ENCODE measurements at places on chromosomes 2 and 18.

- no peak for DNase-seq
Measured at GRCh38 chr18:31512203-31512764, 14.3 kb downstream of the DSG2 start.

DNA sequence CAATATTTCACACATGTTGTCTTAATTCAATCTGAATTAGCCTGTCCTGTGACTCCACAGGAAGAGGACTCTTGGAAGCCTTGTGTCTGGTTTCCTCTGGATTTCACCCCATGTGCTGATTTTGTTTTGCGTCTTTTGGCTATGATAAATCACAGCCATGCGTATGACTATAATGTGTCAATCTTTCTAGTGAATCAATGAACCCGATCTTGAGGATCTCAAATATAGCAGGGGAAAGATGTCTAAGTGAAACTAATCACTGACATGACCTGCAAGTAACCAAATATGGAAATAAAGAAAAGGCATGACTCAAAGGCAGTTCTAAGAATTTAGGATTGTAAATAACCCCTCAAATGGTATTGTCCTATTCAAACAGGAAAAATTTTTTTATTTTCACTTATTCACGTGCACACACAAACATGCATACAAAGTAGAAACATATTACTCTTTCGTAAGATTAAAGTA, 8.2 kb downstream of the WDFY1 start:
- DNase-seq: no peak

- no peak for DNase-seq
Measured at GRCh38 chr2:199092419-199092818, 365.3 kb downstream of the SATB2 start.

DNA sequence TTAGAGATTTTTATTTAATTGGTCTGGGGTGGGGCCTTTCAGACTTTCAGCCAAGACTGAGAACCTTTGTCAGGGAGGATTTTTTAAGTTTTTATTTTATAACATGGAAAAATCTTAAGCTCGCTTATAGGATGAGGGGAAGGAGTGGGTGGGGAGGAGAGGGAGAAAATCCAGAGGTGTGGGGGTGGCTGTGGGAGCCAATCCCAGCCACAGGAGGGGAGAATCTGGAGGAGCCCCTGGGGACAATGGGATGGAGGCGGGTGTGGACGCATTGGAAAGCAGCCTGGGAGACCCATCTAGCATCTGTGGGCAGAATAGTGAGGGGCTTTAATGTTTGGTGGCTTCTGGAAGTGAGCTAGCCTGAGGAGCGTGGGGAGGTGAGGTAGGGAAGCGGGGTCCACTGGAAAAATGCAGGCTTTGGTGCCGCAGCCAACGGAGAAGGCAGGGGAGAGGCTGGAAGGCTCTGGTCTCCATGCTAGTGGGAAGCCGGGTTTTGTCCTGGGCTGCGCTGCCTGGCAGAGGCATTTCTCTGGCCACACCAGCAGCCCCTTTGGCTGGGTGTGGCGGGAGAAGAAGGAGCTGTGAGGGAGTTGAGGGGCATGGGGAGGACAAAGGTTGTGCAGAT, 11.5 kb upstream of the INPP5D start:
- no peak for DNase-seq

DNA sequence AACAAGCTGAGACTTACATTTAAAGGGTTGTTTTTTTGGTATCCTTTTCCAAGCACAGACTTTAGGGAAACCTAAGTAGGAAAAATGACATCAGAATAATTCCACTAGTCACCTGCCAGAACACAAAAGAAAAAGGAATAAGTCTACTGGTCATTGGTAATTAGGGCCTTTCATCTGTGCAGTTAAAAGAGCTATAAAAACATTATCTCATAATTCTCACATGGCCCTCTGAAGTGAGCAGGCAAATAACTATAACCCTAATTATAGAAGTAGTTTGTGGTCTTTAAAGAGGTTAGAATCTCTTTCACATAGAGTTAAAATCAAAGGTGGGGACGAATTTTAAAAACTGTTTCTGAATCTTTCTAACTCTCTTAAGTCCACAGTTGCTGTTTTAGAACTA, 111.1 kb upstream of the B3GNT2 start:
- no peak for DNase-seq

GRCh38 chr2:34069604-34070003, 470.5 kb upstream of the FAM98A start:
- DNase-seq: no peak

DNA sequence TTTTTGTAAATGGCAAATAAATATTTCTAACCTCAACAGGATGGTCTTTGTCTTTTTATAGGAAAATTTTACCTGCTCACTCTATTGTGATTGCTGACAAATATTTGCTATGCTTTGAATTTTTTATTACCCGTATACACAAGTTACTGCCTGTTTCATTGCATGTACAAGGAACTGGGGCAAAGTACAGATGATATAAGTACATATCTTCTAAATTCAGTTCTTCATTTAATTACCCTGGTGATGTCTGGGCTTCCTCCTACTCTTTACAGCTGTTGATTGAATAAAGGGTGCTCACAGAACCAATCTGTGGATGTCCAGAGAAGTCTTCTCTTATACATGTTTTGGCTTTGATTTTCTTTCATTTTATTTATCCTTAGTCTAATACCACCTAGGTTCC, 26.5 kb downstream of the KCNE4 start:
- no peak for DNase-seq

GRCh38 chr2:180753809-180754761, 226.3 kb upstream of the UBE2E3 start:
- no peak for DNase-seq

DNA sequence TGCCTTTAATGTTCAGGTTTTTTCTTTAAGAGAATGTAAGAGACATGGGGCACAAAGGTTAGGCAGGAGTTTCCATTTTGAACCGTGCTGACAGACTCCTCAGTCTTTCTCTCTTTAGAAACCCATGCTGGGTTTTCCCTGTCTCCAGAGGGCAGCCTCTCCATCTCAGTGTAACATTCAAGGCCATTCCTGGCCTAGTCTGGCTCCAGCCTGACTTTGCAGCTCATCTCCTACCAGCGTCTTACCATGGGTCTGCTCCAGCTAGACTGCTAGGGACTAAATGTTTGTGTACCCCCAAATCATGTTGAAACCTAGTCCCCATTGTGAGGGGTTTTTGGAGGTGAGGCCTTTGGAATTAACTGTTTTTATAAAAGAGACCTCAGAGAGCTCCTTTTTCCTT, 9.8 kb upstream of the CLIP4 start:
- no peak for DNase-seq

- no peak for DNase-seq
Measured at GRCh38 chr2:85340034-85340892, 12.5 kb upstream of the TGOLN2 start.

DNA sequence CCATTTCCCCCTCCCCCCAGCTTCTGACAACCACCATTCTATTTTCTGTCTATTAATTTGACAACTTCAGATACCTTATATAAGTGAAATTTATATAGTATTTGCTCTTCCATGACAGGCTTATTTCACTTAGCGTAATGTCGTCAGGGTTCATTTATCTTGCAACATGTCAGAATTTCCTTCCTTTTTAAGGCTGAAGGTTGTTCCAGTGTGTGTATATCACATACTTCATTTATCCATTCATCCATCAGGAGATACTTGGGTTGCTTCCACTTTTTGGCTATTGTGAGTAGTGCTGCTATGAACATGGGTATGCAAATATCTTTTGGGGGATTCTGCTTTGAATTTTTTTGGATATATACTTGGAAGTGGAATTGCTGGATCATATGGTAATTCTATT, 7.4 kb downstream of the BCL2L11 start:
- no peak for DNase-seq

GRCh38 chr2:114937366-114937930, 495.0 kb downstream of the DPP10 start:
- DNase-seq: no peak

GRCh38 chr18:2774669-2775068, 72.1 kb upstream of the EMILIN2 start:
- no peak for DNase-seq

DNA sequence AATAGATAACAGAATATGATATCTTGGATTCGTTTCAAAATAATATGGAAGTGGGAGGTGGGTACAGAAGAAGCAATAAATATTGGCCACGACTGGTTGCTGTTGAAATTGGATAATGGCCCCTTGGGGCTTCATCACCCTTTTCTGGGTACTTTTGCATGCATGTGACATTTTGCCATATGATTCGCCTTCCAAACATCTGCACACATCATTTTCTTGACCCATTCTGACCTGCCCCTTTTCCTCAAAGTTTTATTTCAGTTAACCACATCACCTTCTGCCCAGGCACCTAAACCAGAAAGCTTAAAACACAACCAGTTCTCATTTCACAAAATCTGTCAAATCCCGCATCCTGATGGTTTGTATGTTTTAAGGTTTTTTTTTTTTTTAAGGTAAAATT, 116.7 kb upstream of the AGAP1 start:
- no peak for DNase-seq

- DNase-seq: no peak
Measured at GRCh38 chr18:58866066-58866772, 1.5 kb downstream of the ZNF532 start.

GRCh38 chr2:136008205-136008865, 22.9 kb upstream of the DARS1 start:
- DNase-seq: no peak

DNA sequence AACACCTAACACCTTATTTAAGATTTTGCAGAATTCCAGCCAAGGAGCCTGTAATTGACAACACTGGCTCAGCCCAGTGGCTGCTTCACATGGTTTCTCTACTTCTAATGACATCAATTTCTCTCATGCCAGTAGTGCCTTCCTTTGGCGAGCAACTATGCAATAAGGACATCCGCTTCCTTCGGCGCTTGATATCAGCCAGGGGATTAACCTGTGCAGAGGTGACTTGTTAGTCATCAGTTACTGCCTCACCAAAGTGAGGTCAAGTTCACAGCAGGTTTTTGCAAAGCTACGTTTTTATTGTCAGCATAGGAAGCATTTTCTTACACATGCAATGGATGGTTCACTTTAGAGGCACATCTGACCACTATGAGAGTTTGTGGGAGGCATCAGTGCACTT, 24.0 kb upstream of the EDAR start:
- no peak for DNase-seq

DNA sequence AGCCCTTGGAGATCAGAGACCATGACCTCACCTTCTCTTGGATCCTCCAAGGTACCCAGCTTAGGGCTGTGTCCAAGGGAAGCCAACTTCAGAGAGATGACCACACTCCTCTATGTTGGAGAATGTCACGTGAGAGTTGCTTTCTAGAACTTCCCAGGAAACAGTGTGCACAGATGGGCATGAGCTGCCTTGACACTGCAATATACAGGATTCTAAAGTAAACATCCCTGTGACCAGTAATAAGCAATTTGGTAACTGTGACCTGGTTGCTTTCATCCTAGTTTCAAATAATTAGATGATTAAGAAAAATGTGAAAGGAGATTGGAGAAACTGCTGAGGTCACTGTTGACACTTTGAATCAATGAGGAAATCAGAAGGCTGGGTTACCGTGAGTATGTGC, 181.1 kb upstream of the EPAS1 start:
- DNase-seq: no peak

DNA sequence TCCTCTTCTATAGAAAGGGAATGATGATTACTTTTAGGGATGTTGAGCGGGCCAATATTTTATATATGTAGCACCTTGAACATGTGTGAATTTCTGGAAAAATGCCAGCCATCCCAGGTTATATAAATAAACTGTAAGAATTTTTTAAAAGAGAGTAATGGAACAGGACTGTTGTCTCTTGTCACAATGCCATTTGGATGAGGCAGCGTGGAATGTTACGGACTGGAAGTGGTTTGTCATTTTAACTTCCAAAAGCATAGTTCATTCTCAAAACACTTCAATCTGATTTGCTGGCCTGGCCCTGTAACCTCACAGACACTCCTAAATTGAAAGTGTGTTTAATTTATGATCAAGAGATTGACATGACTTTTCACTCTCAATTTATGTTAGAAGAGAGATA, 70.8 kb downstream of the TPGS2 start:
- DNase-seq: no peak

- no peak for DNase-seq
Measured at GRCh38 chr2:169806586-169806985, 7.9 kb downstream of the SSB start.

- DNase-seq: no peak
Measured at GRCh38 chr2:61660511-61661388, 122.6 kb upstream of the XPO1 start.

GRCh38 chr2:233462826-233463470, 103.6 kb downstream of the USP40 start:
- DNase-seq: no peak

DNA sequence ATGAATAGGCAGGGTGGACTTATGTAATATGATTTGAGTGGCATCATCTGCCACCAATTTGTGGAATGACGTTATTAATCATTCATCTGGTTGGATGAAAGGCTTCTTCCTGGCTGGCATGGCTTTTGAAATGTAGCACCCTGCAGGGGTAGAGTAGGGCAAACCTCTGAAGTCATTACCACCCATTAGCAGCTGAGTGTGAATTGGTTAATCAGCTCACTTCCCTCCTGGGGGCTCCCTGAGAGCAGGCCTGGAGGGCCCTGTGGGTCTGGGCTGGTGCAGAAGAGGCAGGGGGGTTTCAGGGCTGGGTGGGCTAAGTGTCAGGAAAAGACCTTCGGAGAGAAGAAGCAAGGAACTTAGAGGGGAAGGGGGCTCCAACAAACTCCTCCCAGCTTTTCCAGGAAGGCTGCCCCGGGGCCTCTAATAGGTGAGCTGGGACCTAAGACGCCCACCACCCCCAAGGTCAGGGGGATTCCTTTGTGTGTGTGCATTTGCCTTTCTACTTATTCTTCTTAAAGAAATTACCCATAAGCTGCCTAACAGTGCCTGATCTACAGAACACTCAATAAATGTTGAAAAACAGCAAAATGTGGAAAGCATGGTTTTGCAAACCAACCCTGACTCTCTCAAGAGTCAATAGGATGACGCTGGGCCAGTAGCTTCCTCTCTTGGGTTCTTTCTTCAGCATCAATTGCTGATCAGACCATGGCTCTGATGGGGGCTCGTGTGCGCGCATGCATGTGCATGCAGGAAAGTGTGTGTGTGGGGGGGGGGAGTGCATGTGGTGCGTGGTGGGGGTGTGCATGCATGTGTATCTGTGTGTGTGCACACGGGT, 49.7 kb upstream of the ZNF516 start:
- no peak for DNase-seq

GRCh38 chr2:129957891-129958290, 21.6 kb upstream of the RAB6C start:
- DNase-seq: no peak

DNA sequence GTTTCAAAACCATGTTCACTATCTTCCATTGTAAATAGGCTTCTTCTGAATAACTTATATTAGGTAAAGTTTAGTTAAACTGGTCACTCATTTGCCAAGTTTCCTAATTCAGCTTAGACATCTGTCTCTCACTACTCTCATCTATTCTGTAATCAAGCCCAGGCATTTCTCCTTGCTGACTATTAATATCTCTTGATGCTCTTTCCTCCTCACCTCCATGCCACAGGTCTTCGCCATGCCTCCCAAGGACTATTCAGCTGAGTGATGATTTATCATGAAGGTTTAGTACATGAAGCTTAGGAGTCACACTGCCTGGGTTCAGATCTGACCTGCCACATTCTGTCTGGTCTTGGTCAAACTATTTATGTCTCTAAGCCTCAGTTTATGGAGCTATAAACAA, 115.5 kb downstream of the SPOPL start:
- no peak for DNase-seq

- no peak for DNase-seq
Measured at GRCh38 chr2:24986372-24986771, 14.6 kb upstream of the DNAJC27 start.
